ENCODE measurements at places on chromosomes 4 and X.

DNA sequence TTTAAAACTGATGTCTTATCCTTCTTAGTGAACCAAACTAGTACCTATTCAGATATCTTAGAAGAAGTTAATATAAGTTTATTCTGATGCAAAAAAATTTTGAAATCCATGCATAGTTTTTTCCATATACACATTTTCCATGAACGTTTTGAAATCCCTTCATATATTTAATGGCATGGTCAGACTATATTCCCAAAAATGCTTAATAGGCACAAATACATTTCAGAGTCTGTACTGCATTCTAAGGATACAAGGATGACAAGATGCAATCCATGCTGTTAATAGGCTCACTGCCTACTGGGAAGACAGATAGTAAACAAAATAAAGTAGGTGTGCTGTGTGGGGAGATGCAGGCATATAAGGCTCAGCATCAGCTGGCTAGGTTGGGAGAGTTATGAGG, 33.2 kb downstream of the PROM1 start:
- no peak for DNase-seq

DNA sequence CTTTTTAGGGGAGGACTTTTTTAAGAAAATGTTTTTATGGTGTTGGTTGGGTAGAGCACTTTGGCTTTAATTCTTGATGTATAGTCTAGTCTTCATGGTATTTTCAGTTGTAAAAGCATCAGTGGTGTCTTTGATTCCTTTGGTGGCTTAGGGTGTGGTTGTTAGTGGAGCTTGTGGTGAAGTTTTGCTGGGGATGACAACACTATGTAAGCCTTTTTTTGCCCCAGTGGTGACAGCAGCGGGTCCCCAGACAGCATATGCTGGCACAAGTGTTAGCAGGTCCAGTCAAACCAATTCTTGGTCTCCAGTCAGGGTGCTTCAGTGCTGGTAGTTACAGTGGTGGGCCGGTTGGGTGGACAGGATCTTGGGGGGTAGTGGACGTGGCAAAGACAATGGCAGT, 52.0 kb downstream of the CHIC1 start:
- DNase-seq = no peak

DNA sequence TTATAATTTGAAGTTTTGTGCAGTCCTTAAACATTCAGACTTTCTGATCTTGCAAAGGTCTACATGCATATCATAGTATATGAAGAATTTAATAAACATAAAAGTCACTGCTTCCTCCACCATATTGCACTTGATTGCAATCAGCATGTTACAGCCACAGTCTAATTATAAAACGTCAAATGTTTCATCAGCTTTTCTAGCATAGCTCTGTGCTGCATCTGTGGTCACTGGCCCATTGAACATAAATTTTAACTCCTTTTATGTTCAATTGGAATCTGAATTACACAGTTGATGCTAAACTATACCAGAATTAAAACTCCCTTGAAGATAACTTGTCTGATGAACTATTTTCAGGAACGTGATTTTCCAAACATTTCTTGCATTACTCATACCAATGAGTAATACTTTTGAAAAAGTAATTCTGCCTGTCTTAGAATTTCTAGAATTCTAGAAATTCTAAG, 329.1 kb downstream of the GALNTL6 start:
- DNase-seq = peak; percentile 42

- no peak for DNase-seq
Observed at GRCh38 chr4:148108766-148109165, 333.4 kb downstream of the NR3C2 start.

GRCh38 chr4:185536411-185536709, 1.1 kb upstream of the PDLIM3 start:
- no peak for DNase-seq

DNA sequence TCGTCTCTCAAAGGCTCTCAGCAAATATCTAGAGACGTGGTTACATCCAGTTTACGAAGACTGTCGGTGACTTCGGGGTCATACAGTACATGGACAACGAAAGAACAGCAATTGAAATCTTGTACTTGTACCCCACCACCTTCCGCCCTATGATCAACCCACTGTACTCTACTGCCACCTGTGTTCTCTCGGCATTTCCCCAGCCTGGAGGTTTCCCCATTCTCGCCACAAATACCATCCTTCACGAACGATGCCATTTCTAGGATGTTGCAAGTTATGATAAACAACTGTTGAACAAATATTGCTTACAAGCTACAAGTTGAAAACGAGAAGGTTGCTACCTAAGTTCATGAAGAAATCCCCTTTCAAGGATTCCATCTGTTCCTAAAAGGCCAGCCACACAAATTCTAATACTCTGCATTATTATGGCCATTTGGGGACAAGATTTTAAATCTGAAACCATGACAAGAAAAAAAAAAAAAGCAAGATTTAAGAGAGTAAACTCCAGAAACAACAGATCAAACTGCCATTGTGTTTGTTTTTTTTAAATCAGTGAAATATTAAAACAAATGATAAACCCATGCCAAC, 1.6 kb downstream of the APBB2 start:
- DNase-seq = peak; percentile 31

DNA sequence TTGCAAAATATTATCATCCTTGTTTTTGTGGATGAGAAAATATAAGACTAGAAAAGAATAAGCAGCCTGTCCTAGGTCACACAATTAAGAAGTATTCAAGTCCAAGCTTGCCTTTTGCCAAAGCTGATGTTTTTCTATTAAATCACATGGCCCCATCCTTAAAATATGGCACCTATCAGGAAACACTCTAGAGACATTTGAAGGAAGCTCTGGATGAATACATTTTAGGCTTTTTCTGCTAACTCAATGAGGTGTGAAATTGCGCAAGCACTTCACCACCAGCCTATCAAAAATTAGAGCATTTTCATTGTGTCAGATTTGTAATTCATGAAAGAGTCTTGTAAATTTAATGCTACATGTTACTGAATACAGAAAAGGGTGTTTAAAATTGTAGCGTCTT, 251.1 kb upstream of the MAD2L1 start:
- DNase-seq = no peak

DNA sequence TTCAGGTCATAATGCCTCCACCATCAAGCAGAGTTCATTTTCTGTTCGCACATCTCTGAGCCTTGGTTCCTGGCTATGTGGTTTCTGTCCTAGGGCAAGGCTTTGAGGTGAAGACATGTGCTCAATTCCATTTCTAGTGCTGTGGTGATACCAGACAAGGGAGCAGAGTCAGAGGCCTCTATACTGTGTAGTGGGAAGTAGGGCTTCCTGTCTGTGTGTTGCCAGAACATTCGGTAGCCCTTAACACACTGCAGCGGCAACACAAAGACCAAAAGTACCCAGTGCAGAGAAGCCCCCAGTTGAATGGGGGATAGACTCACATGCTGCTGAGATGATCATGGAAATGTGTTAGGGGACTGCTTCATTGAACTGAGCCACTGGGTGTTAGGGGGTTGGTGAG, 56.4 kb downstream of the STARD8 start:
- DNase-seq = no peak

DNA sequence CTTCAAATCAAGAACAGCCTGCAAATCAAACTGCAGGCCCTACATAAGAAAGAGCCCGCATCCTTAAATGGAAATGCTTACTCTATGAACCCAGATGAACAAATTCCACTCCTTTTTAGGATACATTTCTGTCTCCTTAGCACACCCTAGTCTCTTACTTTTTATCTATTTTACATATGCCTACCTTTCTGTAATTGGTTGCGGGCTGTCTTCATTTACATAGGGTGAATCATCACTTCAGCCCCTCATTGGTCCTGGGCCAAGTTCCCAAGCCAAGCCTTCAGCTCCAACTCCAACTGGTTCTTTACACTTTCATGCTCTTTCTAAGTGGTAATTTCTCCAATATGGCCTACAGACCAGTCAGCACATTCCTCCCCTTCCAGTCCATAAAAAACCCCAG, 219.3 kb downstream of the TRAM1L1 start:
- DNase-seq = no peak

- peak; percentile 67 for DNase-seq
Observed at GRCh38 chr4:87060957-87061356, 126.1 kb downstream of the AFF1 start.

DNA sequence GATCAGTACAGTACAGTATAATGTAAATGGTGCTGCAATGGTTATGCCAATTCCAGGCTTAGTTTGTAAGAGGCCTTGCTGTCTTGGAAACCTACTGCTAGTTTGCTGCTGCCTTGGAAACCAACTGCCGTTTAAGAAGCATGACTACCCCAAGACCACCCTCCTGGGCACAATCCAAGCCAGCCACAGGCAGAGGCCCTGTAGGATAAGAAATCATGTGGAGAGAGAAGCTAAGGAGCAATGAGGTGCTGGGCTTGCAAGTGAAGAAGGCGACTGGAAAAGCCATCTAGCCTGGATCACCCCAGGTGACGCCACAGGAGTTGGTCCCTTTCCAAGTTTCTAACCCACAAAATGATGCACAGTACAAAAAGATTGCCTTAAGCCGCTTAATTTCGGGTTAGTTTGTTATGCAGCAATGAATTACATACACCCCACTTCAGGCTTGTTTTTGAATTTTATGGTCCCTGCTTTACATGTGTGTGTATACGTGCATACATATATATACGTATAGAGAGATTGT, 16.9 kb downstream of the ZFP42 start:
- DNase-seq = no peak

- no peak for DNase-seq
Observed at GRCh38 chrX:118495958-118496762, 545 bp downstream of the DOCK11 start.

GRCh38 chr4:54773022-54773421, 115.3 kb downstream of the KIT start:
- no peak for DNase-seq

- DNase-seq = no peak
Observed at GRCh38 chr4:103329642-103330041, 131.5 kb upstream of the CENPE start.

DNA sequence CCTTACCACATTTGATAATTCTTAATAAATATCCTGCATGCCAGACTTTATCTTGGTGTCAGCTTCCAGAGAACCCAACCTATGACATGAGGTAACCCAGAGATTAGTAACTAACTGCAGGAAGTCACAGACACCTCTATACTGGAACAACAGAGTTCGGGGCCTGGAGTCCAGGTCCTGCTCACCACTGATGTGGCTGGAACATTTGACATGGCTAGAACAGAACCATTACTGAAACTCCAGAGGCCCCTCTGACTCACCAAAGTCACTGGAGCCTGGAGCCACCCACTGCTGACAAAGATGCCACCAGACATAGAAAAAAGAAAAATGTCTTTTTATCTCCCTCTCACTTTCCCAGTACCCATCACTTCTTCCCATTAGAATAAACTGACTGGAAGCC, 403.7 kb downstream of the MID1IP1 start:
- DNase-seq = no peak

DNA sequence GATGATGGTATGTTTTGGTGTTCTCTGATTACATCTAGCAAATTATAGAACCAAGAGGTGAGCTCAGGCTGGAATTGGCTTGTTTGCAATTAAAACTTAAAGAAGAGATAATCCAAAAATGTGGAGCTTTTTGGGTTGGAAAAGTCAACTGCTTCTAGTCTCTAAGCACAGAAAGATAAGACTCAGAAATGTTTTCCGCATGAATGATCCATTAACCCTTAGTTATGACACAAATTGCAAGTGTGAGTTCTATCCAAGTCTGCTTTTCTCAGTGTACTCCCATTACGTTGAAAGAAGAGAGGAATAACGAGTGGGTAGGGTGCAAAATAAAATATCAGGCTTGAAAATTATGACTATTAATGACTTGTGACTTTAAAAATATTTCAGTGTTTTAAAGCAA, 38.5 kb downstream of the HPGD start:
- DNase-seq = no peak

DNA sequence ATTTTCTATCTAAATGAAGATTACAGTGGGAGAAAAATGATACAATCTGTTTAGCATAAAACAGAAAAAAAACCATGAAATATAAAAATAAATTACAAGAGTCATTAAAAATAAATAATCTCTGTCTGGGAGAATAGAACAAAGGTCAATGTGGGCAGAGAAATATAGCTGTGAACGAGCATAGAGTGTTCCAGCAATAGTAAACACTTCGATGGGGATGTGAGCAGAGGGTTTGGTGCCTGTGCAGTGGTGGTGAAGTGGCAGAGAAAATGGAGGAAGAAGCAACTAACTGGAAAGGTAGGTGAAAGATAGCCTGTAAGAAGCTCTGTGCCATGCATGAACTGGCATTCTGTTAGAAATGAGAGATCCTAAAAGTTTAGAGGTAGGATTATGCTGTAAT, 64.9 kb downstream of the ANKRD50 start:
- no peak for DNase-seq

GRCh38 chr4:146655521-146655856, 16.8 kb downstream of the POU4F2 start:
- no peak for DNase-seq

- no peak for DNase-seq
Observed at GRCh38 chr4:79201971-79202370, 123.9 kb downstream of the NAA11 start.

DNA sequence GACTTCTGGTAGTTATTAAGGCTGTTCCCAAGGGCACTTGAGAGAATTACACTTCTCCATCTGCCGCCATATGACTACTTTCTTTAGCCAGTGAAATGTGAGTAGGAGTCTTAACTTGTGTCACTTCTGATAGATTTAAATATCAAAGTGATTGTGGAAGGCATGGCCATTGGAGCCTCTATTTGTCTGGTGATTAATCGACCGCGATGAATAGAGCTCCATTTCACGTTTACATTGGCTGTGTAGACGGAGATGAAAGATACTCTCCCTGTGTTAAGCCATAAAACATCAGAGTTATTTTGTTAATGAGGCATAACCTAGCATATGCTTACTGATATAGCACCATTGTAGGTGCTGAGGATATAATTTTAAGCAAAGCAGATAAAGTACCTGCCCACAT, 852.4 kb downstream of the CCSER1 start:
- no peak for DNase-seq

- DNase-seq = no peak
Observed at GRCh38 chrX:1027680-1028079, 184.8 kb downstream of the CRLF2 start.

GRCh38 chr4:149555146-149555545, 260.5 kb downstream of the IQCM start:
- DNase-seq = no peak

GRCh38 chr4:46937493-46937892, 28.4 kb upstream of the COX7B2 start:
- no peak for DNase-seq

DNA sequence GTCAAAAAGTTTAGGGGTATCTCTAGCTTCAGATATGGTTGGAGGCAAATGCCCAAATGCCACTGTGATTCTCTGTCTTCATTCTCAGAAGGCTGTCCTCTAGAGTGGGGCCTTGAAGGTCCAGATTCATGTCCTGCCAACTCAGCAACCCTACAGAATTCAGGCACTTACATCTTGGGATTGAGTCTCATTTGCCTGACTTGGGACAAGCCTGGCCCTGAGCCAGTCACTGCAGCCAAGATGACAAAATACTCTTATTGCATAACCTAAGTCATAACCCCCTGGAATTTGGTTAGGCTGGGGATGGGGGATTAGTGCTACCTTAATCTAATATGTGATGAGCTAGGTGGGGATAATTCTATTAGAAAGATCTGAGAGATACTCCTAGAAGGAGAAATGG, 100.5 kb downstream of the AREG start:
- DNase-seq = no peak

Measured in GM04503 (cell line).